NCI-H748 treated with DMSO at 0.1 percent for 48 hours (cell line): ENCODE measurements at places on chromosomes 2 and 18.

GRCh38 chr2:191019376-191019775 lies 5.4 kb upstream of the STAT1 start:
- DNase-seq: no peak

GRCh38 chr2:73642338-73643018 lies at the start of gene NAT8:
TSS of gene NAT8 (minus strand) at chr2:73642422. CDS start at chr2:73641628, 794 bp downstream.
- no peak for DNase-seq

DNA sequence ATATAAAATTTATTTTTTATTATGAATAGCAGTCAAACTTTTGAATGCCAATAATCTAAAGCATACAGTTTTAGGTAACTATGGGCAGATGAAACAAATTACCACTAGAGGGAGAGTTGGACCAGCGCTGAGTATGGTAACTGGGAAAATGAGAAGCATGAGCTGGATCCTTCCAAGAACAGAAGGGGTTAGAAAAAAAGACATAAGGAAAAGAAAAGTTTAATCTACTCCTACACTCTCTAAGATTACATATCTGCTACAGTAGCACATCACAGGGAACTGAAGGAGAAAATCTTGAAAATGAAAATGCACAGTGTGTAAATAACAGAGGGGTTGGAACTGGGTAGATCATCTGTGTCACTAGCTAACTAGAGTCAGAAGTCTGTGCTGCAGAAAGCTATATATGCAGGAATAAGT lies 15.5 kb downstream of the REG3G start:
- peak; percentile 8 for DNase-seq

DNA sequence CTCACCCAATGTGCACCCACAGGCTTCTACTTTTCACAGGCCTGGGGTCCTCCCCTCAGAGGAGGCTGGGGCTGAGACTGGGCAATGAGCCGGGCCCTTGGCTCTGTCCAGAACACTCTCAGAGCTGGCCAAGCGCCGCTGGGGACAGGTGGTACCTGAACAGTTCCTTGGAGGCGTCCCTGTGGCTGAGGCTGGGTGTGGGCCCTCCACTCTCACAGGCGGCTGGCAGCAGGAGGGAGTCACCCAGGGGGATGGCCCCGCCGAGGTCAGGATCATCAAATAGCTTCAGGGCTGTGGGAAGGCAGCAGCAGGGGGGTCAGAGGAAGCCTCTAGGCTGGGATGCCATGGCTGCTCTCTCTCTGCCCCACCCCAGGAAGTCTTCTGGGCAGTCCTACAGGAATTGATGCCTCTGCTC lies 27.1 kb downstream of the HS1BP3 start:
- no peak for DNase-seq

GRCh38 chr18:13624563-13625237 lies 101.7 kb downstream of the FAM210A start:
- no peak for DNase-seq
